ENCODE measurements at places on chromosomes 13 and 19.

DNA sequence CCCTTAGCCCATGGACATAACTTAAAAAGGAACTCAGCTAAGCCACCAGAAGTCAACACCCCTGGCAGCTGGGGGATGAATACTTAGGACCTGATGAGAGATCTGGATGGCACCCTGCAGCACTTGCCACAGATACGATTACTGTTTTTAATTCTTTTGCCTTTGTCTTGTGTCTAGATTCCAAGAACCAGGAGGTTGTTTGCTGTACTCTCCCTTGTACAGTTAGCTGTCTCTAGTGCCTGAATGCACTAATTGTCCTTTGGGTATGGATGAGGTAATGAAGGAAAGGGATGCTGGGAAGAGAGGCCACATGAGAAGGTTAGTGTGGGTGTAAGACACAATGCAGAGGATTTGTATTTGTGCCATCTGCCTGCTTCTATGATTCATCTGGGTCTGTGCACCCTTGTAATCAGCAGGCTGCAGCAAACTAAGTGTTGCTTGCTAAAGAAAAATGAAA is 385.8 kb downstream of the KCNRG start:
- no peak for DNase-seq

DNA sequence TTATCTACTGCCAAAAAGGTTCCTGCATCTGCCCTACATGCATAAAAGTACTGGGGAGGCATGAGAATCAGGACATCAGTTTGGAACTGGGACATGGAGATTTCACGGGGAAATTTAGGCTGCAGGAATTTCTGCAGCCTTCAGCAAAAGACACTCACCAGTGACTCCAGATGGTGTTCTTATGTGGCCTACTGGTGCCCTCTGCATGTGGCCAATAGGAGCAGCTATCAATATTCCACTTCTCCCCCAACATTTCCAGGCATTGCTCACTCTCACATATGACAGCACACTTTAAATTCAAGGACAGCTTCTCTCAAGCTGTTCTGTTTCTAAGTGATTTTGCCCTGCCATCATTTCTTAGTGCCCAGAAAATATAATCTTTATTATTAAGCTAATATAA is 570.5 kb upstream of the ARGLU1 start:
- DNase-seq = no peak

DNA sequence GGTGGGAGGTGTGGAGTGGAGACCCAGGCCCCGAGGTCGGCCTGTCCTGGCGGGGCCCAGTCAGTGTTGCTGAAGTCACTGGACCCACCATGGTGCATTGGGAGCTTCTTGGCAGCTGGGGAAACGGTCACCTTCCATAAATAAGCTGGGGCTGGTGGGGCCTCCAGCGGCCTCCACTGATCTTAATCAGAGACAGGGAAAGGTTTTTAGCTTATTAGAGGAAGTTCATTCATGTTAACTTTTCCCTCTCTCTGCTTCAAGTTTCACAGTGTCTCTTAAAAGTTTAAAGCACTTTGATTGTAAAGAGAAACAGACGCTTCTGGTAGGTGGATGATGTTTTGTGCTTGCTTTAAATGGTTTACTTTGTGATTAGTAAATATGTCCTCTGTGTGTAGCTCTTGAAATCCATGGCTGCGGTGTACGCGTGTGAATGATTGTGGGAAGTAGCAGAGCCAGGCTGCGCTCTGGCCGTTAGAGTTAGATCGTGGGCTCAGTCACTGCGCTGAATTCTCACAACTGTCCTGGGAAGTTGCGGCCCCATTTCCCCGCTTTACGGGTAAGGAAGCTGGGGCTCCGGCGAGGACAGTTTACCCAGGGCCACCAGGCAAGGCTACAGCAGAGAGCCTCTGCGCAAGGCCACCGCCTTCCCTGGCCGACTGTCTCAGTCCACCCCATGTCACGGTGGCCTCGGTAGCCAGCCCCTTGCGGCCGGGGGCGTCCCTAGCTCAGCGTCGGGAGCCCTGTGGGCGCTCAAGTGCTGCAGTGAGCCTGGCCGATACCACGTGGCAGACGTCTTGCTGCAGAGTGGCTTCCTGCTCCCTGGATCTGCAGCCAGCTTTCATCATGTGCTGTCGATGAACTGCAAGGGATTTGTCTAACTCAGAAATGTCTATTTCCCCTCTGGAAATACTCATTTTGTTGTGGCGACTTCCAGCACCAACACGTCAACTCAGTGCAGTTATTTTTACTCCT is 16.5 kb upstream of the NDUFS7 start:
- no peak for DNase-seq

DNA sequence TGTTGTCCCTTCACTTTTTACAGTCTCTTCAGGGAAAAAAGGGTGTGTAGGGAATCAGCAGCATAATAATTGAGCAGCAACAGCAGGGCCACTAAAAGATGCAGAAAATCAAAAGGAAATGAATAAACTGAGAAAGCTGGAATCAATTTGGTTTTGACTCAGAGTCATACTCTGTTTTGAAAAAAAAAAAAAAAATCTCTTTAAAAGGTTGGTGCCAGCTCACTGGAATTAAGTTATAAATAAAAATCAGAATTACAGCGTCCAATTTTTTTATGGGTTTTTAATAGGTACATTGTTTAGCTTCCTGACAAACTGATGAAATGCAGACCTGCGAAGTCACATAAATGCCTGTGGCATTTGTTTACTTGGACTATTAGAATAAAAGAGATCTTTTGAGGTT is 231.9 kb downstream of the COG6 start:
- no peak for DNase-seq

DNA sequence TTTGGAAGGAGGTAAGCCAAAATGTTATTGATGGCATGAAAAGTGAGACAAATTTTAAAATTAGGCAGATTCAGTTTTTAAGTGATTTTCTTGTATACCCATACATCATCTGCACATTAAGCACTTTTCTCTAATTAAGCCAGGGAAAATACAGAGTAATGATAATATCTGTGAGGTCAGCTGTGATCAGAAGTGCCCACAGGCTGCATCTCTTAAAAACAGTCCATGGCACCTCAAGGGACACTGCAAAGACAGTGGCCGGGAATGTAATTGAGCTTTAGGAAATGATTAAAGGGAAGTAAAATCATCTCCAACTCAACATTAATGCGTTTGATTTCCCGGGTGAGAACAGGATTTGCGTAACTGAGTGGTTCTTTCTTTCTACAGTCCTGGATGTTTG is 2.0 kb downstream of the COL4A1 start:
- no peak for DNase-seq

- DNase-seq = no peak
These were observed 254.5 kb upstream of the DACH1 start for GRCh38 chr13:72121466-72121865.

DNA sequence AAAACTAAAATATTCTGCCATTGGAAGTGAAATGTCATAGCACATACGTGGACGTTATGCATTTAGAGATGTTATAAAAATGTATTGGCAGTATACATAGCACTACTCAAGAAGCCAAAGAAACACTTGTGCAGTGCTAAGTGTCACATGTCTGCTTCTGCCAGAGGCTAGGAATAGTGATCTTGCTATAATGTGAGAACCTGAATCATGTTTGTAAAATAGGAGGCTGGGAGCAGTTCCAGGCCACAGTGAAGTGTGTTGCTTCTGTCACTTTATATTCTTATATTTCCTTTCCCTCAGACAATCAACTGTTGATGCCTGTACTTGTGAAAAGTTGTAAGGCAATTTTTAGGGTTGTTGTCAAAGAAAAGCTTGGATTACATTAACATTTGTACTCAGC is 3.4 kb downstream of the TRAPPC2B start:
- no peak for DNase-seq

DNA sequence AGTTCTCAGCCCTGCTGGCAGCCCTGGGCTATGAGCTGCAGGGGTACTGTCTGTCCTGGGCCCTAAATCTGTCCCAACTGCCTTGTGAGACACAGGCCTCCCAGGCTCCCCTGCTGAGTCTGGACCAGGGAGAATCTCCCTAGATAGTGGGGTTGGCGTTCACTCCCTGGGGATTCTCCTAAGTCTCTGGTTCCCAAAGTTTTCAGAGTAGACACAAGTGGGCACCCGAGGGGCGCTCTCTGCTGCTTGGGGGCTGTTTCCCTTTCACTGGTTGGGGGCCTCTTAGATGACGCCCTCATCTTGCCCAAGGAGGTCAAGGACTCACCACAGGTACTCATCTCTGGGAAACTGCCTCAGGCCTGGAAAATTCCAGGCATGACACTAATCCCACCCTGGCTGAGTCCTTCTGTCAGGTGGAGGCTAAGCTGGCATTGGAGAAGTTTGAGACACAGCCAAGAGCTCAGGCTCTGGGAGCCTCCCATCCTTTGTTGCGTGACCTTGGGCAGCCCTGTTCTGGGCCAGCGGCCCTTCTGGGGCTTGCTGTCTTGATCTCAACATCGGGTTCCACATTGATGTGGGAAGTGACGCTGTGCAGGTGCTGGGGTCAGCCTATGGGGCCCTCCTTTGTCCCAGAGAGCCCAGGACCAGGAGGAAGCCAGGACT is 3.9 kb downstream of the RPL18A start:
- DNase-seq = no peak

- DNase-seq = no peak
These were observed 292.4 kb upstream of the TSHZ3 start for GRCh38 chr19:31641591-31641990.

DNA sequence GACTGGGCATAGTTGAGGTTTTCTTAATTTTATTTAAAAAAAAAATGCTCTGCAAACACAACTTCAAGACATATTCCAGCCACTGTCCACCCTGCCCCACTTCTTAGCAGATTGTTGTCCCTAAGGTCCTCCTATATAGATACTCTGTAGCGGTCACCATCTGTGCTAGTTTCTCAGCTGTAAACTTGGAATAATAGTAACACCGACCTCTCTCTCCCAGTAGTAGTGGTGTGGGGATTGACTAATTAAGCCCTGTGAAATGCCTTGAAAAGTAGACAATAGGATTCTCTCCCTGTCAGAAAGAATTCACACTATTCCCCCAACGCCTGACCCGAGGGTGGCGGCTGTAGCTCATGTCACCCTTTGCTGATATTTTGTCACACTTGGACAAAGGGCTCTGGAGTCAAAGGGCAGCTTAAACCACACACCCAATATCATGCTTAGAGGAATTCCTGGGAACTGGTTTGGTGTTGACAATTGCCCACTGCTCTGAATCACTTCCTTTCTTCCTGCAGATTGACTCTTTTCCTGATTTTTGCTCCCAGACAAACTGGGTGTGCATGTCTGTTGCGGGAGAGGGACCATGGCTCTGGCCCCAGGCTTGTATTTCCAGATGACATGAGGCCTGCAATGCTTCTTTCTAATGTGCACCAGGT is 9.2 kb upstream of the SERP2 start:
- DNase-seq = no peak

DNA sequence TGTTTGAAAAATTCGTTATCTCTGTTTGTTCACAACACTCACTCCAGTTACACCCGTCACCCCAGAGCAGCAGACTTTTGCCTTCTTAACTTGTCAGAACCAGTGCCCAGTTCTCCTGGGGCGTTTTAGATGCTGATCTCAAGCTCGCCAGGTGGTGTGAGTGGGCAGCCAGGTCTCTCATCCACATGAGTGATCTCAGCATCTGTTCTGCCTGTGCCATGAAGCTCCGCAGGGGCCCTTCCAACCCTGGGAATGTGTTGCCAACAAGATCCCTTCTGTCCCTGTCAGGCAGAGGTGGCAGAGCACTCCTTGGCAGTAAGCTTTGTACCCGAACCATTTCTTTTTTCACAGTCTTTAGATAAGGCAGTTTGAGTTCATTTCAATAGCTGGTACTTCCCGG is 896.5 kb downstream of the UQCRFS1 start:
- no peak for DNase-seq

DNA sequence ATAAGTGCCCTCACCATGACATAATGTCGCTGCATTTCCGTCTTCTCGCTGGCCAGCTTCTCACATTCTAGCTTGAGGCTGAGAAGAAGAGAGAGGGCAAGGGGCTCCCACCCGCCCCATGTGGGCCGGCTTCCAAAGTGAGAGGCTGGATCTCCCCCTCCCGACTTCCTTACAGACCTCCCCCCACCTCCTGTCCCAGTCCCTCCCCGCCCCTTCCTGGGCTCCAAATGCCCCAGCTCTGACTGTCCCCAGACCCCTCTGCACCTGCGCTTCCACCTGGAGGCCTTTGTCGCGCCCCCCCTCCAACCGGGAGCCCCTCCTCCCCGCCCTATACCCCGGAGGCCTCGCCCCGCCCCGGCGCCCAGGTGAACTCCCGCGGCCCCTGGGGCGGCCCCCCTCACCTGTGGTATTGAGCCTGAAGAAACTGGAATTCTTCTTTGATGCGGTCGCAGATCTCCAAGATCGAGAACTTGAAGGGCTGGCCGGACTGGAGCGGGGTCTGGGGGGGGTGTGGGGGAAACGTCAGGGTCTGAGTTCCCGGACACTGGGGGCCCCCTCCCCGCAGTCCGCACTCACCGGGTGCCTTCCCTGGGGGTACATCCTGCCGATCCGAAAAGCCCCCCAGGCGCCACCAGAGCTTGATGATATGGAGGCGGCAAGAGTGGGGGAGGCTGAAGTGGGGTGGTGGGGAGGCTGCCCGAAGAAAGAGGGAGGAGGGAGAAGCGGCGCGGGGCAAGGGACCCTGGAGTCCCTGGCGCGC is 595 bp downstream of the TLE2 start:
- DNase-seq = no peak

DNA sequence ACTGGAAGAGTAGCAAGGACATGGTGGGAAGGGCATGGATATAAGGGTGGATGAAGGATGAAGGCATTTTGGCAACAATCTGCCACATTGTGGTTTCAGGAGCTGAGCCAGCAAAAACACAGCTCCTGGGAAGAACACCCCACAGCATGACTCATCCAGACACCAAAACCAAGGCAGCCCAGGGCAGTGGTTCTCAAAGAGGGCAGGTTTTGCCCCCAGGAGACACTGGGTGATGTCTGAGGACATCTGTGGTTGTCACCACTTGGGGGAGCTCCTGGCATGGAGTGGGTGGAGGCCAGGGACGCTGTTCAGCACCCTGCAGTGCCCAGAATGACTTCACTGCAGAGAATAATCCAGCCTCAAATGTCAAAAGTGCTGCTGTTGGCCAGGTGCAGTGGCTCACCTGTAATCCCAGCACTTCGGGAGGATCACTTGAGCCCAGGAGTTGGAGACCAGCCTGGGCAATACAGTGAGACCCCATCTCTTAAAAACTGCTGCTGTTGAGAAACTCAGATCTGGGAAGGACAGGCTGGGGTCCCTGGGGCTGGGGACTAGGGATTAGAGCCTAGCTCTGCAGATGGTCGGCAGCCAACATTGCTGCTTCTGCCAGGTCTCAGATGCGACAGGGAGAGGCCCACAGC is 16.1 kb downstream of the ZFR2 start:
- peak; percentile 22 for DNase-seq

- DNase-seq = no peak
These were observed at the start of gene RSPH6A for GRCh38 chr19:45814851-45815480. Gene RSPH6A (minus strand): TSS chr19:45815308. CDS start chr19:45815176, 132 bp downstream.

- DNase-seq = no peak
These were observed 149.3 kb downstream of the RGCC start for GRCh38 chr13:41606646-41607045.

- no peak for DNase-seq
These were observed 227 bp downstream of the OVOL3 start for GRCh38 chr19:36111200-36111539.

- DNase-seq = peak; percentile 87
These were observed at the start of gene GIPC1 for GRCh38 chr19:14496029-14496833. Gene GIPC1 (minus strand): TSS chr19:14496127. CDS start chr19:14482976, 13,151 bp downstream.

- DNase-seq = no peak
These were observed 2.5 kb upstream of the S1PR4 start for GRCh38 chr19:3175781-3176714.

All from stimulated activated CD4-positive, alpha-beta T cell treated with anti-CD3 and anti-CD28 coated beads, Interleukin-2, amount 100 ng/mL, for 24 hours (primary cell).